ENCODE measurements at places on chromosomes 12 and 14.

GRCh38 chr14:99415496-99416281 is 65.0 kb downstream of the SETD3 start:
- peak; percentile 26 for DNase-seq

- no peak for DNase-seq
Observed at GRCh38 chr14:79473651-79474050, 737.7 kb downstream of the DIO2 start.

DNA sequence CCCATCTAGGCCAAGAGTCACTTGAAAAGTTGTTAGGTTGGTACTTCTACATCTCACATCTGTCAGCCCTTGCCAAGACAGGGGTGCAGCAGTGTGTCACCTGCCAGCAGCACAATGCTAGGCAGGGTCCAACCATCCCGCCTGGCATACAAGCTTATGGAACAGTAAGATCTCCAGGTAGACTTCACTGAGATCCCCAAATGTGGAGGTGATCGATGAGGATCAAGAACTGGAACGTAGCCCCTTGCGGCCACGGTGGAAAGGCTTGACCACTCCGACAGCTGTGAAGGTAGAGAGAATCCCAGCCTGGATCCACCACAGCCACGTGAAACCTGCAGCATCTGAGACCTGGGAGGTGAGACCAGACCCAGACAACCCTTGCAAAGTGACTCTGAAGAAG is 696.0 kb upstream of the LMO3 start:
- DNase-seq: no peak

GRCh38 chr12:38431921-38432320 is 115.3 kb downstream of the ALG10B start:
- DNase-seq: no peak

Data from activated CD8-positive, alpha-beta memory T cell treated with anti-CD3 and anti-CD28 coated beads for 1 hour (primary cell).